NK-92 treated with Interleukin-12 subunit alpha and Interleukin-12 subunit beta, amount 100 ng/mL, for 24 hours (cell line): ENCODE measurements at places on chromosomes 6 and 20.

- DNase-seq = no peak
These were observed 93.6 kb downstream of the KIF16B start for GRCh38 chr20:16479666-16480065.

GRCh38 chr6:25056130-25056529, 120.4 kb upstream of the RIPOR2 start:
- DNase-seq = no peak

- DNase-seq = no peak
These were observed 103.2 kb upstream of the FOXP4 start for GRCh38 chr6:41442800-41443501.

DNA sequence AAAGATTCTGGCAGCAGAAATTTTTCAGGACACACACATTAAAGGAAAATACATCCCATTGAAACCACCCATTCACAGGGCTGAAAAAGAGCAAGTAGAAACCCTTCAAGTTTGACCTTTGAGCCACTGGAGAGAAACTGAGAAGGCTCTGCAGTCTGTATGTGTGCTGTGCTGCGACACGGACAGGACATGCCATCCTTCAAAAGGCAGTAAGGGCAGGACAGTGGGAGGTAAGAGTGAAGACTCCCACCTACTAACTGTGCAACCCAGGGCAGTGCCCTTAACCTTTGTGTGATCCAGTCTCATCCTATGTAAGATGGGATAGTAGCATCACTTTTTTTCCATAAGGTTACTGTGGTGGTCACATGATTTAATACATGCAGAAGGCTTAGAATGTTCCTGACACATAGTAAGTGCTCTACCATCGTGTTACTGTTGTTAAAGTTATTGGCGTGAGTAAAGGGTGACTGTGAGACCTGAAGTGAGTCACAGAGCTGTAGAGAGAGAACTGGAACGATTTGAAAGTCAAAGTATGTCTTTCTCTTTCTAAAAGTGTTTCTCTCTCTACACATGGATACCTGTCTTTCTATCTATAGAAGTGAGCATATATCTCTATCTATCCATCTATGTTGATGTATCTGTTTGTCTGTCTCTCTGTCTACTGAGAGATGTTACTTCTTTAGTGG, 153.7 kb upstream of the OLIG3 start:
- DNase-seq = no peak

DNA sequence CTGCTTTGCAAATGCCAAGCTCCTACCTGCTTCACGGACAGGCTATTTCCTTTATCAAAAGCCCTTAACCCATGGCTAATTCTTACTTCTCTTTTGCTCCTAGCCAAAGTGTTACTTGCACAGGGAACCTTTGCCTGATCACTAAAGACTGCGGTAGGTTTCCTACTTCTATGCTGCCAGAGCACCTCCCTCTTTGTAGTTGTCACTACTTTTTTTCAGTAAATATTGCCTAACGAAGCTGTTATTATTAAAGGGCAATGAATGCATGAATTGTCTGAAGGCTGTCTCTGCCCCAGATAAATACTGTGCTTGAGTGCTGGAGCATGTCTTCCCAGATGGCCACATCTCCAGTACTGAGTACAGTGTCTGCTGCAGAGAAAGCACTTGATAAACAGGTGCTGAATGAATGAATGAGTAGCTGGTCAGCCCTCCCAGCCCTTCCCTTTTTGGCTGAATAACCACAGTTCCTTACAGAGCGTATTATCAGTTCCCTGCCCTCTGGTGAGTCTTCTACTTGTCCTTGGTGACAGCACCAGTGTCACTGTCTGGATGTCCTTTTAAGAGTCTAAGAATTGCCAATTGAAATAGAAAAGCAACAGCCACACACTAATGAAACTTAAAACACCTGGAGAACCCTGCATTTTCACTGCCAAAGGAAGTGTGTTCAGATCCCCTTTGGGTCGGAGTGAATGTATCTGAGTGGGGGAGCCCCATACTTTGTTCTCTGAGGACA, 73.6 kb upstream of the TRAF3IP2 start:
- no peak for DNase-seq

GRCh38 chr6:169175360-169175887, 78.2 kb downstream of the THBS2 start:
- no peak for DNase-seq
